ENCODE measurements at places on chromosomes 7 and 10. TPM values are rescaled to one million over a fixed set of nuclear protein-coding genes. Genes with fewer than 3 reads are reported as not detected.

The PRKAR2B gene
- total RNA-seq: 1.3 TPM

The TBC1D12 gene
- 0.20 TPM for total RNA-seq

The ZC3HAV1L gene
- 19.9 TPM for total RNA-seq

The SLC39A12 gene
- total RNA-seq: not detected

The ANKRD30A gene
- not detected for total RNA-seq

The FGFR2 gene
- not detected for total RNA-seq

The COL1A2 gene
- total RNA-seq: 0.47 TPM

The DNAH11 gene
- total RNA-seq: 2.3 TPM

The SPAM1 gene
- total RNA-seq: not detected

The OR9A2 gene
- total RNA-seq: not detected

The MYL7 gene
- total RNA-seq: not detected

The CYP26A1 gene
- not detected for total RNA-seq
